ENCODE measurements at places on chromosomes 7 and 10.

GRCh38 chr7:155172141-155172540 is 102.0 kb downstream of the HTR5A start:
- DNase-seq, result no peak

DNA sequence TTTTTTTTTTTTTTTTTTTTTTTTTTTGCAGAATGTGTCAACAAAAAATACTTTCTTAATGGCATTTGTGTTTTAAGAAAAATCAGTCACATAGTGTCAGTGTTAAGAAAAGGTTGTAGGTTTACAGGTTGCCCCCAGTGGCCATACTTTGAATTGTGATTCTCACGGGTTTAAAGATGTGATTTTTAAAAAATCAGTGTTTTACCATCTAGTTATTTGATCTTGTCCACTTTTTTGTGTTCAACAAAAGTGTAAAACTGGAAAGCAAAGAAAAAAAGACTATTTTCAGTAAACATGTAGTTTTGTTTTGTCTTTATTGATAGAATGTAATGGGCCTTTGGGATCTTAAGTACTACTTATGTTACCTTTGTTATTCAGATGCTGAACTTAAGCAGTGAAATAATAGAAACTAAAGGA is 25.7 kb downstream of the SUV39H2 start:
- no peak for DNase-seq

DNA sequence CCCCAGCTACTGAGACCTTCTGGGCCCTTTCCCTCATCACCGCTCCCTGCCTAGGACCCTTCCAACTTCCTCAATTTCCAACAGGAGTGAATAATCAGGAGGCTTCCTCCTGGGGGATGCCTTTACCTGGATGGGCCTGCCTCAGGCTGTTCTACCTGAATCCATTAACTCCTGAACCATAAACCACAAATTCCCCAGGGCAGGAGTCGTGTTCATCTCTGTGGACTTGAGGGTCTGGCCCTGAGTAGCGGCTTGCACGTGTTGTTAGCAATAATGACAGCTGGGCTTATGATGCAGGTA is 105.1 kb upstream of the GPR26 start:
- no peak for DNase-seq

DNA sequence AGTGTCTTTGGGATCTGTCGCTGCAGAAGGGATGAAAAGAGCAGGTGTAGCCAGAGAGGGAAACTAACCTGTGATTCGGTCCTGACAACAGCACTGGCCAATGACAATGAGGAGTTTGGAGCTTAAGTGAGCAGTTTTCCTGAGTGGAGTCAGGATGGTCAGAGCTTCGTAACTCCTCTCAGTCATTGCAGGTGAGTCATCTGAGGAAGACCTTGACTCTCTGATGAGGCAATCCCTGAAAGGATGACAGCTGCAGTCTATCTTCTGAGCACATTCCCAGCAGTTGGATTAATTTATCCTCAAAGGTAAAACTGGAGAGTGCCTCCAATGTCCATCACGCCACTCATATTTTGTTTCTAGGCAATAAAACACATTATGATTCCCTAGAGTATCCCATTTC is 401.9 kb downstream of the POM121L12 start:
- no peak for DNase-seq

GRCh38 chr10:58590152-58590840 is 77.6 kb downstream of the BICC1 start:
- no peak for DNase-seq

- no peak for DNase-seq
Measured at GRCh38 chr10:35535136-35535535, 70.0 kb upstream of the GJD4 start.

DNA sequence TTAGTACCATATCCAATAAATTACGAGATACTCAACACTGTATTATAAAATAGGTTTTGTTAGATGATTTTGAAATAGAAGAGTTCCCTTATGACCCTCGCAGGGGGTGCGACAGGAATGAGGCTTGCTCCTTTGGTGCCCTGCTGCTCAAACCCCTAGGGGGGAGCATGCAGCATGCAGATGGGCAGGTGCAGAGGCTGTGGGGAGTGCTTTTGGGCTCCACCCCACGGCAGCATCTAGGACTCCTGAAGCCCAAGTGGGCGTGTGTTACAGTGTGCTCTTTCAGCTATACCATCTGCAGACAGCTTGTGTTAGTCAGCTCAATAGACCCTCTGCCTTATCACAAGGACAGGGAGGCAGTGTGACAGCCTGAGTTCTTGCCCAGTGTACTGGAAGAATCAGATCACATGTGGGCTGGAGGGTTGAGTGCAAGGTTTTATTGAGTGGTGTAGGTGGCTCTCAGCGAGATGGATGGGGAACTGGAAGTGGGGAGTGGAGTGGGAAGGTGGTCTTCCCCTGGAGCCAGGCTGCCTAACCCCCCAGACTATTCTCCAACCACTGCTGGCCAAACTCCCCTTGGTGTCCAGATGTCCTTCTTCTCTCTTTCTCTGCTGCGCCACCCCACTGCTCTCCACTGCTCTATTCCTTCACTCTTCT is 3.1 kb upstream of the MRC1 start:
- DNase-seq, result no peak

DNA sequence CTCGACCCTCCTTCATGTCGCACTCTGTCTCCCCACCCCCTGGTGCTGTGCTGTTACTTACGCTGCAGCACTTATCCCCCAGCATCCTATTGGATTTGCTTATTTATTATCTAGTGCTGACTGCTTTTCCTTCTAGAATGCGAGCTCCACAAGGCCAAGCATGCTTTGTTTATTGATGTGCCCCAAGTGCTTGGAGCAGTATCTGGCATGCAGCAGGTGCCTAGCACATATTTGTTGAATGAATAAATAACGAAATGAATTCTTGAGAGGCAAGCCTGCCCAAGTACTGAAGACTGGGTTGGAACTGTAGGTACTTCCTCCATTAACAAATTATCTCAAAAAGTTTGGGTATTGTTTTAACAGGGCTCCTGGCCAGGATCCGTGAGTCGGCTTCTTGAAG is 24.8 kb upstream of the ZNF32 start:
- DNase-seq, result no peak

DNA sequence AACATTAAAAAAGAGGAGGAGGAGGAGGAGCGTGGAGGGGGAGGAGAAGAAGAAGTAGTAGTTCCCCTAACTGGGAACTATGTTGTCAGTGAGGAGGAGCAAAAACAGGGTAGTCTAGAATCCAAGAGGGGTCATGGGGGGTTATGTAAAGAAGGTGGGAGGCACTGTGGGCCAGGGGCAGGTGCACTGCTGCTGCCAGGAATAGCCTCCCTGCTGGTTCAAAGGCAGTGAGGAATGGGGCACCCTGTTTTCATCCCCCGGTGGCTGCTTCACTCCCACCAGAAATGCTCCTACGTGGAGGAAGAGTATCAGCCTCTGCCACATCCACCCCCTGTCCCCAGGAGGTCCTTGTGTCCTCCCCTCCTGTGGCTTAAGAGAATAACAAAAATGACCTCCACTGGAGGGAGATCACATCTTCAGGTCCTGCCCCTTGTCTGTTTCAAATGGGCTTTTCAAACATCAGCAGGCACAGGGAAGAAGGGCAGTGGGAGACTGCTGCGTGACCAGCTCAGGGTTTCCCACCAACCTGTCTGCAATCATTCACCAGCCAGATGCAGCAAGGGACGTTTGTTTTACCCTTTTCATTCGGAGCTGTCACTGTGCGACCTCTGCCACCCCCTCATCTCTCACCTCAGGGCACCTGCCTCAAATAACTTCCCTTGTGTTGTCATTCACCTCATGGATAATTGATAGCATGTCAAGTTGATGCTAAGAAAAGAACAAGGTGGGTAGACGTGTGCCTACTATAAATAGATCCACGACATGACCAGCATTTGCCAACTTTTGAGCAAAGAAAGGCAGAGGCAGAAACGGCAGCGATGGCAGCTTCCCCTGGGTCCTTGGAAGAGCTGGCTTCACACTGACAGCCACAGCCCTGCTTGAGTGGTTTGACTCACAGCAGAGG is 92.6 kb downstream of the DGKI start:
- no peak for DNase-seq

GRCh38 chr10:47261121-47261520 is 38.9 kb upstream of the GDF10 start:
- DNase-seq, result no peak

GRCh38 chr10:24900888-24901685 is 51.3 kb downstream of the PRTFDC1 start:
- DNase-seq, result no peak

GRCh38 chr7:42174391-42174912 is 62.6 kb downstream of the GLI3 start:
- DNase-seq, result no peak

DNA sequence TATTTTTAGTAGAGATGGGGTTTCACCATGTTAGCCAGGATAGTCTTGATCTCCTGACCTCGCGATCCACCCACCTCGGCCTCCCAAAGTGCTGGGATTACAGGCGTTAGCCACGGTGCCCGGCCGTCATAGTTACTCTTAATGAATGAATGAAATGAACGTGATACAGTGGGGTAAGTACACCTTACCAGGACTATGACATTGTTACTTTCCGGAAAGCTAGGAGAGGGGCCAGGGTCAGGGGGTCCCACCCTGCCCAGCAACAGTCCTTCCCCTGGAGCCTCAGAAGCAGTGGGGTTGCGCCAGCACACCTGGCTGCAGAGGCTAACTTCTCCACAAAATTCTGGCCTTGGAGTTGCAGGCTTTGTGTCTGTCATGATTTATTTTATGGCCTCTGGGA is 21.4 kb downstream of the VSTM4 start:
- no peak for DNase-seq

DNA sequence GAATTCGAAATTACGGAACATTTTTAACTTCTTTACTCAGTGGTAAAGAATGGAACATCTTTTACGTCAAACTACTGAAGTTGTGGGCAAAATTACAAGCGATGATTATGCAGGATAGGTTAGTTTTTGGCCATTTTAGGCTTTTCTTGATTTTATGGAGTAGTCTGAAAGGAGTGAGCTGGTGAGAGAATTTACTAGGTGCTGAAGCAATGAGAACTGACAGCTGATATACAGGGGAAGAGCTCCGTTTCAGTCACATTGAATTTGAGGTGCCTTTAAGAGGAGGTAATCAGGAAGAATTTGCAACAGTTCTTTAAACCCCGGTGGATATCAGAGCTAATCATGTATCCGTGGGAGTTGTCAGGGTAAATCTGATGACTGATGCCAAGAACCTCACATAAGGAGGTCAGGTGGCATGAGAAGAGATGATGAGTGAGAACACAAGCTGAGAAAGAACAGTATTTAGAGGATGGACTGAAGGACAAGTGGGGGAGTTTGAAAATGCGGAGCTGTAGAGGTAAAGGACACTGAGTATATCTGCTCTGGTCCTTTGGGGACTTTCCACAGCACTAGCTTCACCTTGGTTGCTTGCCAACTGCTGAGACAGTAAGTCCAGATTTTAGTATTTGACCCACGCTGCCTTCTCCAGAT is 104.3 kb downstream of the AHR start:
- DNase-seq, result no peak

DNA sequence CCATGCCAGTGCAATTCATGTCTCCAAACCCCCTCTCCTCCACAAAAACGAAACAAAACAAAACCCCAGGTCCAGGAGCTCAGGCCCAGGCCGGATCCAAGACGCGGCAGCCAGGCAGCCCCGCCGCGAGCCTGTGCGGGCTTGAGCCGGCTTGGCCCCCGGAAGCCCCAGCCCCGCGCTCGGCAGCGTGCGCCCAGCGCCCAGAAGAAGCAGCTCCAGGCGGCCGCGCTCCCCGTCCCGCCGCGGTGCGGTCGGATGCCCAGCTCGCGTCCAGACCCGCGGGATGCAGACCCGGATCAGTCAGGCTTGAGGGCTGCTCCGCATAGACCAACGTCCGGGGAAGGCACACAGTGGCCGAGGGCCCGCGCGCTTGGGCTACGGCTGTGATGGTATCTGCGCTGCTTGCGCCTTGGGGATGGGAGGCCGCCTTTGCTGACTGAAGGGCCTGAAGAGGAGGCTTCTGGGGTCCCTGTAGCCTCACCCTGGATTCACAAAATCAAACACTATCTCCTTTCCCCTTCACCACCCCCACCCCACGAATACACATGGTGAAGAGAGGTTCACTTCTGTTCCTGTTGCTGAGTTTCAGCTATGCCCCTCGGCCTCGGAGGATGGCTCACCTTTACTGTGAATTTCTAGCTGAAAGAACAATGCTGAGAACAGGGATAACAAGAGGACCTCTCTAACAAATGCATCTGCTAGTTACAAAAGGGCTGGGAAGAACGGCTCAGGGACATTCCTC is 79.9 kb upstream of the EN2 start:
- no peak for DNase-seq

- no peak for DNase-seq
Measured at GRCh38 chr7:140417456-140418155, 13.7 kb downstream of the RAB19 start.

DNA sequence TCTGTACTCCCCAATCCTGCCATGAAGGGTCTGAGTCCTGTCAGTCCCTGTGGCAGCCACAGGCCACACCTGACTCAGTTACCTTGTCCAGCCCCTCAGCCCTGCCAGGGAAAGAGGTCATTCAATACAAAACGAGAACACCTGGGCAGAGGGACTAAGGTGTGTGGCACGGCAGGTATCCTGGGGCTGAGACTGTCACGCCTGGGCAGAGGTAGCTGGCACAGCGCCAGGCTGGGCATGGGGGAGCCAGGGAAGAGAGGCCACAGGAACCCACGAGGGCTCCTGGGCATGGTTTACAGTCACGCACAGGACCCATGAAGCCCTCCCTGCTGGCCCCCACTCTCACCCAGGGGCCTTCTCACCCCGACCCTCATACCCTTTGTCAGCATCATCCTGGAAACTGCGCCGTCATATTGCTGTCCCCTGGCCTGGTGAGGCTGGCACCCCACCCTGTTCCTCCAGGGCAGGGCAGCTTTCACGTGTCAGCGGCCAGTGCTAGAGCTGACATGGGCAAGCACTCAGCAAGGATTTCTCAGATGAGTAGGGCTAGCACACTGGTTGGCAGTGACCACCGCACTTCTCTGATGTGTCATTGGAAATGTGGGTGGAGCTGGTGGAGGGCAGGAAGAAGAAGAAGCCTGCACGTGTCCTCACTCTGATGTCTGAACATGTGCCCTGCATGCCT is 42.7 kb downstream of the LRRC18 start:
- DNase-seq, result no peak

DNA sequence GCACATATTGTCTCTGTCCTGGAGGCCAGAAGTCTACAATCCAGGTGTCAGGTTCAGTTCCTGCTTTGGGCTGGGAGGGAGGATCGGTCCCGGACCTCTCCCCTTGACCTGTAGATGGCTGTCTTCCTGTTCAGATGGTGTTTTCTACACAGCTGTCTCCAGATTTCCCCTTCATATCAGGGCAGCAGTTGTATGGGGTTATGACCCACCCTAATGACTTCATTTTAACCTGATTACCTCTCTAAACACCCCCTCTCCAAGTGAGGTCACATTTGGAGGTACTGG is 38.7 kb downstream of the ZNF467 start:
- no peak for DNase-seq

DNA sequence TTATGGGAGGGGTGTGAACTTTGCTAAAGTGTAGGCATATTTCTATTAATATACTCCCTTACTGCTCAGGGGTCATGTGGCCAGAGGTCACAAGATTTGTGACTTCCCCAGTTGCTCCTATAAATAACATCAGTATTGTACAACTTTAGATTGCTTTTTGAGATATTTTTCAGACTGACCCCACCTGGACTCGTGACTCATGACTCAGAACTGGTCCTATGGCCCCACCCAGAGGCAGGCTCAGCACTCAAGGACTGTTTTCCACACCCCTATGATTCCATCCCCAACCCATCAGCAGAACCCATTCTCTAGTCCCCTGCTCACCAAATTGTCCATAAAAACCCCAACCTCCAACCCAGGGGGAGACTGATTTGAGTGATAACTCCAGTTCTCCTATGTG is 2.7 kb upstream of the CUL2 start:
- no peak for DNase-seq

GRCh38 chr10:45001381-45002148 is 842 bp downstream of the ZNF22 start:
- DNase-seq, result peak; percentile 47
